ENCODE measurements at places on chromosomes 1 and 21.

DNA sequence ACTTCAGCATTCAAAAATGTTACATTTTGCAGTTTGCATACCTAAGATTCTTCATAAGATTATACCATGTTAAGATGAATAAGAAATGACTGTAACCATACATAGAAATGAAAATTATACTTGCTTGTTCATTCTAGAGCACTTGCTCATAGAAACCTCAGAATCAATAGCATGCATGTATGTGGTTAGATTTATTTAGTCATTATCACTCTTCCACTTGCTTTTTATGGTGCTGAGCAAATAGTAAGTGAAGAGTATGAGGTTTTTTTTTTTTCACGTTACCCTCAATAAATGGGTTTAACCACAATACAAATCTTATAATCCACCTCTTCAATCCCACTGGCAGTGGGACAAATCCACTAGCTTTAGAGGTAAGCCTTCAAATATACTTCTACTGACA is 84.7 kb downstream of the LRRC53 start:
- no peak for DNase-seq

DNA sequence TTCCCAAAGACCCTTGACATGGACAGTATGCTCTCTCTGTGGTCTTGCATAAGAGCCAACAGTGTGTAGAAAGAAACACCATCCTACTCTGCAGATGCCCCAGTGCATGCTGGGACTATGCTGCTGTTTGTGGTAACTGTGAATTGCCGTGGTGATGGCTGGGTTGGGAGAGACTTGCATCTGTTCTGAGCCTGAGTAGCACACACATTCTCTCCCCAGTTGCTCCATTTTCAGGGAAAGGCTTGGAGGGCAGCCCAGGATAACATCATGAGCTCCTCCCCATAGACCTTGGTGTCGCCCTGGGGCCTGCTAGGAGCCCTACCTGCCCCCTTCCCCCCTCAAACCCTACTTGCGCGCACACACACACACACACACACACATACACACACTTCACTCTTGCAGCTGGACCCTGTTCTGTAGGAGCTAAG is 120.9 kb upstream of the IPO9 start:
- peak; percentile 65 for DNase-seq

DNA sequence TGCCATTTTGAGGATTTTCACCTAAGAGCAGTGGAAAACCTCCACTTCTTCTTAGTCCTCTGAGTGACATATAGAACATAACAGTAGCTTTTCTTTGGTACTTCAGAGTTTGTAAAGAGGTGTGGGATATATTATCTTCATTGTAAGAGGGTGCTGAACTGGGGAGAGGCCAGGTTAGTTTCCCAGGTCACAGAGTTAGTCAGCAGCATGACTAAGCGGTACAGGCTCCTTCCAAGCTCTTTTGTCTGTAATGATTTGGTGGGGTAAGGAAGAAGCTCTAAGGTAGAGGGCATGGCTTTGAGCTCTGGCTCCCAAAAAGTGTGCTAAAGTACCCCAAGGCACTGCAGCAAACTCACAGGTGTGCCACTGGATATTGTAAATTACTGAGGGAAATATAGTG is 325.0 kb upstream of the PLXNA2 start:
- no peak for DNase-seq

DNA sequence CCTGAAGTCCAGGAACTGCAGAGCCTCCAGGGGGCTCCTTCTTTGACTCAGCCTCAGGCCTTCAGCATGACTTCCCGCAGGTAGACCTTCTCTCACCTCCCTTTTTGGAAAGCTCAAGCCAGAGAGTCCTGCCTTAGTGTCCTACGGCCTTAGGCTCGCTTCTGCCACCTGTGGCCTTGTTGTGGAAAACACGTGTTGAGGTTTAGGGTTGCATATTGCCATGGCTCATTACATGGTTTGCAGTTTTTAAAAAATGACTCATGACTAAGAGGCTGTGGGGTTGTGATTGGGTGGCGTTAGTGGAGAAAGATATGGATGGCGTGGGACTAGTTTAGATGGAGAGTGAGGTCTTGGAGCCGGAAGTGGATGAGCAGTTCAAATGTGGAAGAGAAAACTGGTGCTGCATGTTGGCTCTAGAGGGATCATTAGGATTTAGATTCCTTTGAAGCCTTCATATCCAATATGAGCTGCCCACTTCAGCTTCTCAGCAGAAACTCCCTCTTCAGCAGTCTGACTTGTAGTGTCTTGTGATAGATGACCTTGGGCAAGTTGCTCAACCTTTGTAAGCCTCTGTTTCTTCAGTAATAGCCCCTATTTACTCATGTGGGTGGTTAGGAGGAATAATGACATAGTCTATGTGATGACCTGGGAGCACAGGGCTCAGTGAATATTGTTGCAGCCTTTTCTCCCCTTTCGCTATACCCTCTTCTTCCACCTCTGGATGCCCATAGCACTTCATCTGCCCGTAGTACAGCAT is 6.5 kb upstream of the FGGY start:
- no peak for DNase-seq

- no peak for DNase-seq
These were observed 537.3 kb upstream of the PLXNA2 start for GRCh38 chr1:208781391-208782045.

DNA sequence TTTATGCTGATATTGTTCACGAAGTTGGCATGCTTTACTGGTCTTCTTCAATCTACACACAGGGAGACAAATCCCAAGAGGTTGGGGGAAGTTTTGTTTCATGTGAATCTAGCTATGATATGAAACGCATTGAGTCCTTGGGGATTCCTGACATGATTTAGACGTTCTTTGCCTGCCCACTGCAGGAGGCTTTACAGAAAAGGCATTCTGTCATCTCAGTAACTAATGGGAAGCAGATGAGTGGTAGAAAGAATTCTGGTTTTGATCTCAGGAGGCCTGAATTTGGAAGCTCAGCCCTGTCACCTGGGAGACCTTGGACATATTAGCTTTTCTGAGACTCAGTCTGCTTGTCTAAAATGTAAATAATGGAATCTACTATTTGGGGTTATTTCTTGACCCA is 383.0 kb upstream of the NFIA start:
- no peak for DNase-seq

DNA sequence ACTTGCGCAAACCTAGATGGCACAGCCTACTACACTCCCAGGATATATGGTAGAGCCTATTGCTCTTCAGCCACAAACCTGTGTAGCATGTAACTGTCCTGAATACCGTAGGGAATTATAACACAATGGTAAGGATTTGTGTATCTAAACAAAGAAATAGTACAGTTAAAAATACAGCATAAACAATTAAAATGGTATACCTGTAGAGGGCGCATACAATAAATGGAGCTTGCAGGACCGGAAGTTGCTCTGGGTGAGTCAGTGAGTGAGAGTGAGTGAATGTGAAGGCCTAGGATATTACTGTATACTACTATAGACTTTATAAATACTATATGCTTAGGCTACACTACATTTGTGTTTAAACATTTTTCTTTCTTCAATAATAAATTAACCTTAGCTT is 99.3 kb downstream of the PLD5 start:
- no peak for DNase-seq

DNA sequence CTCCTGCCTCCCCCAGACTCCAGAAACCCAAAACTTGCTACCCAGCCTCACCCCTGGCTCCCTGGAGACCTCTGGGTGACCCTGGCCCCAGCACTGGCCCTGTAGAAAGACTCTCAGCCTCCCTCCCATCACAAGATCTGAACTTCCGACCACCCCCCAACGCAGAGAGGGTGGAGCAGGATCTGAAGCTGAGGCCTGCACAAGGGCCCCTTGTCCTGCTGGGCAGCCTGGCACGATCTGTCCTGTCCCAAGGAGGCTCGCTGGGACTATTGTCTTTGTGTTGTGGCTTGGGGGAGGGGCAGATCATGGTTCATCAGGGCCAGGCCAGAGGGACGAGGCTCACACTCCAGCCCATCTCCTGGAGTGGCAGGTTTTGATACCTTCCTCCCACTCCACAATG is 20.0 kb downstream of the PHLDA3 start:
- no peak for DNase-seq

DNA sequence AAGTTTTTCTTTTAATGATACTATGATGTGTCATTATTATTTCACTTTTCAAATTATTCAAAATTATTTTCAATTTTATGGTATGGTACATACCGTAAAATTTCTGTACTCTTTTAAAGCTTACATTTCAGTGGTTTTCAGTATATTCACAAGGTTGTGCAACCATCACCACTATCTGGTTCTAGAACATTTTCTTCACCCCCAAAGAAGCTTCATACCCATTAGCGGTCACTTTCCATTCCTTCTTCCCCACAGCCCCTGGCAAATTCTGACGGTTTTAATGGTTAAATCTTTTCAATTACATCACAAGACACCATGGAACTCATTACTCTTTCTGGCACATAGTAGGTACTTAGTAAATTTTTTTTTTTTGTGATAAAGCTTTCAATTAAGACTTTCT is 22.8 kb upstream of the ATP5PO start:
- no peak for DNase-seq

DNA sequence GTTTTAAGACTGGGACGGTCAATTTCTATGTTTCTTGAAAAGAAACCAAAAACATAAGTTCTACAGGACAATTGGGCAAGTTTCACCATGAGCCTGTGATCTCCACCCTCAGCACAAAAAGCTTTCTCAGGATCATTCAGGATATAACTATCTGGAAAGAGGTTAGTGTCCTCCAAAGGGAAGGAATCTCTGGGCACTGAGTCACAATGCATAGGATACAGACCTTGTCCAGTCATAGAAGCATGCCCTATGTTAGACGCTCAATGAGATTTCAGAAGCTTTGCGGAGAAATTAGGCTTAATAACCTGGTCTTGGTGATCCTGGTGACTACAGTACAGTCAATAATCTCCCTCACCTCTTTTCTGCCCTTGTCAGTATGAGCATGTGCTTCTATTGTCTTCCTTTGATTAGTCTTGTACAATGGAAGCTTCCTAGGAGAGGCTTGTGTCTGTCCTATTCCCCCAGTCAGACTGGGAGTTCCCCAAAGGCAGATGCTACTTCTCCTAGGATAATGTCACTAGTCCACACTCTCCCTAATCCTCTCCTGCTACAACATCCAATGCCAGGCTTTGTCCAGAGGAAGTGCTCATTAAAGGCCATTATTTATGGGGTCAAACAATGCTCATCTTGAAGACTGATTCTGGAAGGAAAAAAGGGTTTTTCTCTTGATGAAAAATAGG is 97.4 kb downstream of the KCNH1 start:
- no peak for DNase-seq

DNA sequence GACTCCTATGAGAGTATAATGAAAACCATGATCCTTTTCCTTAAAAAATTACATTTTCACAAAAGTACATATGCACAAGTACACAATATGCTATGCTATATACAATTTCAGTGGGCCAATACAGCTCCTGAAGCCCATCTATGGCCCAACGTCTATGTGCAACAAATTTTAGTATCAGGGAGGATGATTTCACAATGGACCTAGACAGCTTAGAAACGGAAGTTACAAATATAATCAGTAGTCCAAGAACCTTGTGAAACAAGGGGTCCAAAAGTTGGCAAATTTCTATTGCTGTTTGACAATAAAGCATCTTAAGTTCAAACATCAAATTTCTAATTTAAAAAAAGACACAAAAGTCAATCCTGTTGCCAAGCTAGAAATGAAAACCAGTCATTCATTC is 87.0 kb downstream of the DPYD start:
- DNase-seq, result no peak

DNA sequence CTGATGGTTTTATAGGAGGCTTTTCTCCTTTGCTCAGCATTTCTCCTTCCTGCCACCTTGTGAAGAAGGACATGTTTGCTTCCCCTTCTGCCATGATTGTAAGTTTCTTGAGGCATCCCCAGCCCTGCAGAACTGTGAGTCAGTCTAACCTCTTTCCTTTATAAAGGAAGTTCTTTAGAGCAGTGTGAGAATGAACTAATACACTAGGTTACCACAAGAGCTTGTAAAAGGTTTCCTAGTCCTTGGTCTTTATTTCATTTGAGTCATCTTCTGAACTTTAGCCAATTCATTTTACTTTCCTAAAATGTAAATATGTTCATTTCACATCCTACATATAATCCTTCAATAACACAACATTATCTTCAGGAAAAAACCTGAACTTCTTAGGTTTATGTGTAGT is 365.3 kb downstream of the HHIPL2 start:
- peak; percentile 6 for DNase-seq

- DNase-seq, result no peak
These were observed 60.2 kb downstream of the ODF2L start for GRCh38 chr1:86335916-86336315.

GRCh38 chr1:6962996-6963911 is 178.0 kb downstream of the CAMTA1 start:
- DNase-seq, result no peak

- DNase-seq, result no peak
These were observed 3.1 kb upstream of the BLACAT1 start for GRCh38 chr1:205458777-205459566.

DNA sequence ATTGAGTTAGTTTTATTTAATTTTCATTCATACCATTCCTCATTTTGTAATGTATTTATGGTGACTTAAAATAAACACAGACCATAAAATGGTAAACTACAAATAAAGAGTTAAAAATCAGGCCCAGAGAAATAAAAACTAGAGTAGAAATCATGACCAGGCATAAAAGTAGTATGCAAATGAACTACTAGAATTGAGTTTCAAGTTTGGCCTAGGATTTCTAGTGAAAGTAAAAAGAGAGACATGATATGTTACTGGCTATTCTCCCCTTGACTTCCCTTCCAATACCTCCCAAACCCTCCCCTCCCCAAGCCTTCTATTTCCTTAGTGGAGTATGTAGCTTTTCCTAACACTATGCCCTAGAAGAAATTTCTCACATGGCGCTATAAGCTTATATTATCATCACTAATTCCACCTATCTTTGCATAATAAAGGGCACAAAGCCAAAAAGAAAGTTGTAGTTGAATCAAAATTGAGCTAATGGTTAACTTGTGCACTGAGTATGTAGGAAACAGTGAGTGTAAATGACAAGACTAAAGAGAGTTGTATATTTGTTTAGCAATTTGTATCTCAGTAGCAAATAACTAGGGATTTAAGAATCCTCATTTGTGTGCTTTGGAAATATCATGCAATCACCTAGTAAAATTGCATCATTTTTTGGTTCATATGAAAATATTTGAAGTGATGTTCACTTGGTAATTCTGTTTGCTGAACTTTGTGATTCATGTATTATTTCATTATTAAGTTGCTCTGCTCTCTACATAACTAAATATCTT is 29.7 kb upstream of the CDC14A start:
- no peak for DNase-seq

- DNase-seq, result peak; percentile 29
These were observed 240.5 kb downstream of the TGFB2 start for GRCh38 chr1:218585511-218586184.

GRCh38 chr21:16005996-16006395 is 276.2 kb downstream of the USP25 start:
- DNase-seq, result no peak

DNA sequence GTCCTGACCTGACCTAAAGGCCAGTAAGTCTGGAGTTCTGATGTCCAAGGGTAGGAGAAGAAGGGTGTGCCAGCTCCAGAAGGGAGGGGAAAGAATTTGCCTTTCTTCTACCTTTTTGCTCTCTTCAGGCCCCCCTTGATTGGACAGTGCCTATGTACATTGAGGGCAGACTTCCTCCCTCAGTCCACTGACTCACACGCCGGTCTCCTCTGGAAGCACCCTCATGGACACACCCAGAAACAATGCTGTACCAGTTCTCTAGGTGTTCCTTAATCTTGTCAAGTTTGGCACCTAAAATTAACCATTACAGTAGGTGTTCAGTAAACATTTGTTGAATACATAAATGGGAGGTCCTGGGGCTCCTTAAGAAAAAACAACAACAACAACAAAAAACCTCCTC is 51.0 kb upstream of the POU2F1 start:
- no peak for DNase-seq

- DNase-seq, result no peak
These were observed 2.3 kb downstream of the VASH2 start for GRCh38 chr1:212952641-212952976.
